ENCODE measurements at places on chromosomes 16 and 17.
A peak's percentile ranks its signal among the peaks of the same experiment; 100 is the strongest.

DNA sequence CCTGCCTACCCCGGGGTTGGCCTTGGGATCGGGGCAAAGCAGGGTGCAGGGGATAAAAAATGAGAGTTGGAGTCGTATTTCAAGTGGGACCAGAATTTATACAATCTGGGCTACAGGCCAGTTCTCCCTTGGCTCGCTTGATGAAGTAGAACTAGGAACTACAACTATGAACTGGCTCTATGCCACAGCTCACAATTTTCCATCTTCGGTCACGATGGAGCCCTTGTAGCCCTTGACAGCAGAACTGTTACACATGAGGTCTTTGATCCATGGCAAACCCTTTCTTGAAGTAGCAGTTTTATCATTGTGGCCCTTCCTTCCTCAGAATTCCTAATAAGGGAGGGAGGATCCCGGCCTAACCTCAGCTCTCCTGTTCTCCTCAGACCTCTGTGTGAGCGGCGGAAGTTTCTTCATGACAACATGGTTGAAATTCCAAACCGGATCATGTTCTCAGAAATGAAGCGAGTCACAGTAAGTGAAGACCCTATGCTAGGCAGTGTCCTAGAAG, 17.1 kb downstream of the LIG3 start:
- no peak for DNase-seq

- DNase-seq, result no peak
These were observed 42.3 kb upstream of the ZNF750 start for GRCh38 chr17:82881900-82882714.

DNA sequence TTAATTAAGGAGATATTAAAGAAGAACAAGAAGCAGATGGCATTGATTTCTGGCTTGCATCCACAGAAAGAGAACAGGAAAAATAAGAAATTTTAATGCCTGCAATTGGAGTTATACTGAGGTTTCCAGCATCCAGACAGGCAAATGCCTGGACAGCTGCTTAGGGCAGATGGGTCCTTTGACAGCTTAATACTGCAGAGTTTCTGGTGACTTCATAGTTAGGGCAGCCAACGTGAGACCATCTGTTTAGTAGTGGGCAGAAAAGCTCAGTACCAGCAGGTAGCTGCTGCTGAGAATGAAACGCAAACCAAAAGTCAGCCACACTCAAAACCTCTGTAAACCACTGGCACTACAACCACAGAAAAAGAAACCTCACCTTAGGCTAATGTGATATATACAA, 109.8 kb downstream of the CDK5R1 start:
- DNase-seq, result peak; percentile 21

GRCh38 chr17:71757156-71757555, 363.7 kb upstream of the SOX9 start:
- no peak for DNase-seq

- DNase-seq, result no peak
These were observed 12.2 kb upstream of the CBX4 start for GRCh38 chr17:79851461-79851817.

GRCh38 chr17:28509789-28510188, 3.6 kb downstream of the FOXN1 start:
- no peak for DNase-seq

GRCh38 chr16:12484972-12485371, 318.7 kb downstream of the CPPED1 start:
- no peak for DNase-seq

DNA sequence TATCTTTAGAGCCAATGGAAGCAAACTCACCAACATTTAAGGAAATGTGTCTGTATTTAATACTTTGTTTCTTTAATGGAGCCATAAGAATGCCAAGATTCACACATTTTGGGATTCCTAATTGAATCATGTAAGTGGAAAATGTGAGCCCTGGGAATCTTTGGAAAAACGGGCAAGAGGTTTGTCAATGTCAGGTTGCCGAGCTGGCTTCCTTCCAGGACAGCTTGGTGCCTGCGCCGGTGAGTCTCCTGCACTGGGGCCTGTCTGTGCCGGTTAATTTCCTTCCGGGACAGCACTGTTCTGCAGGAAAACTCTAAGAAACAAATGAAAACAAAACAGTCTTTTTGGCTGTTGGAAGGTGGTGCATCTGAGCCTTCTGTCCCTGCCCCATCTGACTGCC, 210.6 kb downstream of the HAPSTR1 start:
- no peak for DNase-seq

DNA sequence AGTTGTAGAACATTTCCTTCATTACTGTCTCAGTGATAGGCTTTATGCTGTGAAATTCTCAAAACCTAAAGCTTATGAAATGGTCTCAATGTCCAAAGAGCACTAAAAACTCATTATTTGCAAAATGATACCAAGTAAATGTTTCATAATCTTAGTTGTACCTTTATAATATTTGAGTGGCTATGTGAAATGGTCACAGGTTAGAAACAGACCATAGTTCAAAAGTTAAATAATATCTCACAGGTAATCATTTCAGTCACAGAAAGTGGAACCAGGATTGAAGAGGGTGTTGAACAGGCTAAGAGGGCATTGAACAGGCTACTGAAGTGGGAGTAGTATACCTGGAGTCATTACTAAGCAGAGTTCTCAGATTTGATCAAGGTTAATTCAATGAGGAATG, 2.9 kb downstream of the RDM1 start:
- no peak for DNase-seq

- DNase-seq, result no peak
These were observed 205.5 kb upstream of the MON1B start for GRCh38 chr16:76985392-76986045.

DNA sequence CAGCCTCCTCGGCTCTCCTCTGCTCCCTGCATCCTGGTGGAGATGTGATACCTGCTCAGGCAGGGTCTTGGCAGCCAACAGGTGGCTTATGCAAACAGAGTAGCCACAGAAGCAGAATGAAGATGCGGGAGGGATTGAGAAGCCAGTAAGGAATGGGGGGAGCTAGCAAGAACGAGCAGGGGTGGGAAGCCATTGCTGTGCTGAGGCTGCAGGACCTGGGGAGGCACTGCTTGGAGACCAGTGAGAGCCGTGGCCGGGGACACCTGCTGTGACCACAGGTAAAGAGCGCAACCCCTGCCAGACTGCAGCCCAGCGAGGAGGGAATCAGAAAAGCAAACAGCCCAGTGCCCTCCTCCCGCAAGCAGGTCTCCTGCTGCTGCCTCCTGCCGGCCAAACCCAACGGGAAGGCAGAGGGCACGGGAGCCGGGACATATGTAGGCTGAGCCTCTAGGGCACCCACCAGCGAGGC, 14.7 kb downstream of the AIPL1 start:
- DNase-seq, result peak; percentile 46

GRCh38 chr17:33118391-33119075, 126.9 kb downstream of the SPACA3 start:
- no peak for DNase-seq

DNA sequence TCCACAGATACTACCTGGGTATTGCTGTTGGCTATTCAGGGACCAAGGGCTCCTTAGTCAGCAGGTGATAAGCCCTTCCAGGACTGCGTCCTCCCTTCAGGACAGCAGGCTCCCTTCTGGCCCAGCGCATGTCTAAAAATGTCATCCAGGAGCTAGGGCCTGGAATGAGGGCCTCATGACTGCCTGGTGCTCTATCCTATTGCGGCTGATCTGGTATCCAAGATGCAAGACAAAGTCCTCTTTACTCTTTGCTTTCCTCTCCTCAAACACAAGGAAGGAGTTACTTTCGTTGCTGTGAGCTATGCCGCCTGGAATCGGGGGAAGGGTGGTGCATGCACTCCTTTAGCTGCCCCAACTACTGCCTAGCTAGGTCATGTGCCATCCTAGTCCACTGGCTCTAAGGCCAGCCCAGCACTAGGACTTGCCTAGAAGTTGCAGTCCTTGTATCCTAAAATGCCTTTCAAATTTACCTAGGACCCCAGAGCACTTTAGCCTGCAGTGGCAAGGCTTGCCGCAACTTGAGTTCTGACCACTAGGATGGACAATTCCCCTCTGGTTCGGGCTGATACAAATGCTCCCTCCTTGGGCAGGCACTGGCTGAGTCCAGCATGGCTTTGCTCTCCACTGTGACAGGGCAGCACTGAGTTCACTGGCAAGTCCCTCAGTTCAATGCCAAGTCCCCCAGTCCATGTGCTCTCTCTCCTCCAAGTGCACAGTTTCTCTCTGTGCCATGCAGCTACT, 10.1 kb upstream of the TMEM219 start:
- no peak for DNase-seq

- DNase-seq, result no peak
These were observed 252.3 kb downstream of the CHD9NB start for GRCh38 chr16:52800432-52800831.

All from activated CD4-positive, alpha-beta T cell treated with anti-CD3 and anti-CD28 coated beads for 48 hours (primary cell).